Osteoblast (primary cell): ENCODE measurements at places on chromosomes 3 and 15.

DNA sequence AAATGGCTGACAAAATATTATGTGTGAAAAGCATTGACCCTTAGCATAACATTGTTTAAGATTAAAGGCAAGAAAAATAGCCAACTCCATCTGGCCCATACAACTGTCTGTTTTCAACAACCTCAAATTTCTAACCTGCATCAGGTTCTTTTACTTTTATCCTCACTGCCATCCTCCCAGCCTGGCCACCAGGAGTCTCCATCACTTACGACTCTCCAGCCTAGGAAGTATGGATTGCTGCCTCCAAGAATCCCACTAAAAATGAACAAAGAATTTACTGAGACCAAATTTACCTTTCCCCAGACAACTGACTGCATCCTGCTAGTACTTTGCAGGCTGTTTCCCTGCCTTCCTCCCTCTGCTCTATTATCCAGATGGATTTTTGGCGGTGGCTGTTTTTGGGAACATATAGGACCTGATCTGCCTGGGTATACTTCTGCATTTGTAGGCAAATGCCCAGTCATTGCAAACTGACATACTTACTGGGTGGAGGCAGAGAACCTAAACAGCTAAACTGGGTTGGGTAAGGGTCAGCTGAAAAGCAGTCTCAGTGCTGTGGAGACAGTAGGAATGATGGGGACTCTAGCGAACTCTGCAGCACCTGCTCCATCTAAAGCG lies 144.2 kb downstream of the GHSR start:
- DNase-seq = no peak

DNA sequence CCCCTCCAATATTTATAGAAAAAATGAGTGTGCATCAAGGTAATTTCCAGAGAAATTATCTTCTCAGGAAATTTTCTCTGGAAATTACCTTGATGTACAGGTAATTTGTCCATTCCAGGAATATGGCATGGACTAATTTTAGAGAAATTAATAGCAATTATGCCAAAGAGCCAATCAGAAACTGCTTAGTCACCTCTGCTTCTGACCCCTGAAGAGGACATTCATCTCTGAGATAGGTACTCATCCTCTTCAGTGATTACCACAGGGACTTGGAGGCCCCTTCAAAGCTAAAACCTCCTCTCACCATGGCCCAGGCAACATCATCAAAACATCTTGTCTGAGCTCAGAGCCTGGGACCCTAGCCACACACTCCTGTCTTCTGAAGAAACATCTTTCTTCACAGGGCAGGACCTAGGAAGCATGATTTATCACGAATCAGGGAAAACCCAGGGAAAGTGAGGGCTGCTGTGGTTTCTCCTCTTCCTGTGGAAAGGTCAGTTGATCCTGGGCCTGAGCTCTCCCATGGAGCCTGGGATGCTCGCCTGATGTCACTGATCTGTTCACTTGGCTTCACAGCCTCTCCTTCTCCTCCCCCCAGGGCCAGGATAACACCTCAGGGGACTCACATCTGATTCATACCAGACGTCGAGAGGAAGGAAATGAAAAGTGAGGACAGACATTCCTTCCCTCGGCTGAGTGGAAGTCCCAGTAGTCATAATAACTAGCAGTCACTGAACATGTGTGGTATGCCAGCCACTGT lies 210.5 kb downstream of the DTWD1 start:
- peak; percentile 57 for DNase-seq

GRCh38 chr3:188740010-188740409 lies 431.8 kb upstream of the TPRG1 start:
- DNase-seq = no peak

DNA sequence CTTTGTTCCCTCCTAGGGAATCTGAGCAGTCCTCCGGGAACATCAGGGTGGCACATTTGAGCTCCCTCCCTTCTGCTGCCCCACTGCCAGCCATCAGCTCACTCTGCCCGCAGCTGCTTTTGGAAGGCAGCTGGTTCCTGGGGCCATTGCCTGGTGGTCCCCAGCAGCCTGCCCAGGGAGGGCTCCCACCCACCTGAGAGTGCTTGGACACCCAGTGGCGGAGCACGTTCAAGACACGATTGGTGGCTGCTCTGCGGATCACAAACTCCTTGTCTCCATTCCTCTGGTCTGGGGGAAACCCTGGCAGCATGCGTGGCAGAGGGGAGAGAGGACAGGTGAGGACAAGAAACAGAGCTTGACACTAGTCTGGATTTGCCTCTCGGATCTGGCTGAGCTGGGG lies 53.7 kb upstream of the CTSH start:
- peak; percentile 23 for DNase-seq

- no peak for DNase-seq
Measured at GRCh38 chr3:34065901-34066300, 267.5 kb downstream of the PDCD6IP start.
